DMS79 treated with DMSO at 0.1 percent for 48 hours (cell line): ENCODE measurements at places on chromosomes 3 and 15.

- DNase-seq: no peak
These were observed 122.1 kb downstream of the CNTN6 start for GRCh38 chr3:1214933-1215332.

DNA sequence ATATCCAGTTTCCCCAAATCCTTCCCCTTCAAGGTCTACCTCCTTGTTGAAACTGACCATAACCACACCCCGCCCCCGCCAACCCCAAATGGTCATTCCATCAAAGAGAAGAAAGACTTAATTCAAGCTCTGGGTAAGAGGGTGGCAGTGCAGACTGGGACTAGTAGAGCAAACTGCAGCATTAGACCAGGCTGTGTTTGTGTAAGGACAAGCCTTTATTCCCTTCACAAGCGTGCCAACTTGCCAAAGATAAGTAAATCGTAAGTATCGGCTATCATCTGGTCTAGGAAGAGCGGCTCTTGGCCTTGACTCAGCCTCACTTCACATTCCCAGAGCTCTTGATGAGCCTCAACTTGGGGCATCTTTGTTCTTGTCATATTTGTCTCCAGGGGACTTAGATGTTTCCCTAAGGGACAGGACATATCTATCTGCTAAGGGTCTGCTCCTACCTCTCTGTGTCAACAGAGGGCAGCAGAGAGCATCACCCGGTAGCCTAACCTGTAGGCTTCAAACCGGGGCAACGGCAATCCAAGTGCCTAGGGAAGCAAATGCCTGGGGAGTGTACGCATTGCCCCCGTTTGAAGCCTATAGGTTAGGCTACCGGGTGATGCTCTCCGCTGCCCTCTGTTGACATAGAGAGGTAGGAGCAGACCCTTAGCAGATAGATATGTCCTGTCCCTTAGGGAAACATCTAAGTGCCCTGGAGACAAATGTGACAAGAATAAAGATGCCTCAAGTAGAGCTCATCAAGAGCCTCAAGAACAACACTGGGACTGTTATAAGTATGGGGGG is 8.9 kb upstream of the MAP3K13 start:
- peak; percentile 42 for DNase-seq

GRCh38 chr15:64163659-64164362 is 989 bp upstream of the PPIB start:
- DNase-seq: no peak

DNA sequence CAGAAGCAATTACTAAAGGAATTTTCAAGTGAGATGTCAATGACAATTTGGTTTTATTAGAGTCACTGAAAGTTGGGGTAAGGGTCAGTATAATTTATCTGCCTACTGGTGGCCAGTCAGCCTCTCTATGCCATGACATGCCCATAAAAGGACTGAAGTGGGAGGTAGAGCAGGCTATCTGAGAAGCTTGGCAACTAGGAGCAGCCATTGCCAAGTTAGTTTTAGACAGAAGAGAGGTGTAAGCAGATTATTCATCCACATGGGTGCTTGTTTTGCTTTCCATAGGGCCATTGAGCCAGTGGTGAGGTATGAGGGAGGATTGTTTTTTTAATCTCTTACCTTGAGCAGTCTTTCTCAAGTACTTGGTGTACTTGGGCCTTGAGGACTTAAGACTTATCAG is 8.1 kb upstream of the RBP1 start:
- no peak for DNase-seq

- no peak for DNase-seq
These were observed 58.4 kb upstream of the HRH1 start for GRCh38 chr3:11095932-11096265.

GRCh38 chr3:133964547-133964946 is 65.2 kb downstream of the SLCO2A1 start:
- DNase-seq: no peak

DNA sequence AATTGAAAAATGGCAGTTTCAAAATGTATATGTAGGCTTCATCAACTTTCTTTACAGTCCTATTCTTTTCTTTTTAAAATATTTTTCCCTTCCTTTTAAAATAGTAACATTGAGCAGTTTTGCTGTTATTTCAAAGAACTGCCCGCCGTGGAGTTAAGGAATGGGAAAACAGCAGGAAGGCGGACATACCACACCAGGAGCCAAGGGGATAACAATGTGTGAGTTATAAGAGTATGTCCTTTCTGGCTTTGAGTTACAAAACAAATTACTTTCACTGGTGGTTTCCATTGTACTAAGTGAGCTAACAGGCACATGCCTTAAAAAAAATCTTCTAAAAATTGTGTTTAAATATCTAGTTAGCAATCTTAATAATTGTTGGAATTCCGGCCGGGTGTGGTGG is 37.4 kb upstream of the FBXL22 start:
- no peak for DNase-seq

DNA sequence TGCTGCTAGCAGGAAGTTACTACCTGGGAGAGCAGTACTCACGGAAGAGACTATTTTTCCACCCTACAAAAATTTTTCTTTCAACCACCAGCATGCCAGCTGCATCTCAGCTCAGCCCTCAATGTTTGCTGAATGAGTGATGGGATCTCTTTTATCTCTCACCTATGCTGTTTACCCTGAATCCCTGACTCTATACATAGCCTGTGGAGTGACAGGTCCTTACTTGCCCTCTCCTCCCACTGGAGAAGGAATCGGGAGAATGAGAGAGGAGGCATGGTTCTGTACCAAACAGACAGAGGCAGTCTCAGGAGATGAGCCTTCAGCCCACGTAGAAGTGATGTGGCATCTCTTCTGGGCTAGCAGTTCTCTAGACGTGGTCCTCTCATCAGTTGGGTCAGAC is 6.7 kb upstream of the DGKG start:
- DNase-seq: no peak

DNA sequence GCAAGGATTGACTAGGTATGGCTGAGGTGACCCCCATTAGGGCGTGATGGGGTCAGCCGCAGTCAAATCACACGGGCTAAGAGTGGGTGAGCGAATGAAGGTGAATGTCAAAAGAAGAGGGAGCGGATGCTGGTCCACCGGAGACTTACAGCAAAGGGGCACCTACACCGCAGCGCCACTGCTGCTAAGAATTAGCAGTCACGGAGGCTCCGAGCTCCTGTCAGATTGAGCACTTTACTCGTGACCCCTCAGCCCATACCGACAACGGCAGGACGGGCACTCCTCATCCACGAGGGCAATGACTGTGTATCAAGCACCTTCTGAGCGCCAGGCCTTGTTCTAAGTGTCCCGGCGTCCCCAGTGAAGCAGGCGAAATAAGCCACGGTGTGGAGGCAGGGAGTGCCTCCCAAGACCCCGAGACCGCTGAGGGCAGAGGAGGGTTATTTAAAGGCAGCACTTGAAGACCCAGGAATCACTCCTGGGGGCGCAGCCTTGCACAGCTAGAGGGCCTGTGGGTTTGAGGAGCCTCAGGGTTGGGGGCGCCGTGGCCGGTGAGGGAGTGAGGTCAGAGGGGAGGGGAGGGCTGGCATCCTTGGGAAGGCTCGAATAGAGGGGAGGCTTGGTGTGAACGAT is 61.6 kb upstream of the GATA2 start:
- DNase-seq: no peak

DNA sequence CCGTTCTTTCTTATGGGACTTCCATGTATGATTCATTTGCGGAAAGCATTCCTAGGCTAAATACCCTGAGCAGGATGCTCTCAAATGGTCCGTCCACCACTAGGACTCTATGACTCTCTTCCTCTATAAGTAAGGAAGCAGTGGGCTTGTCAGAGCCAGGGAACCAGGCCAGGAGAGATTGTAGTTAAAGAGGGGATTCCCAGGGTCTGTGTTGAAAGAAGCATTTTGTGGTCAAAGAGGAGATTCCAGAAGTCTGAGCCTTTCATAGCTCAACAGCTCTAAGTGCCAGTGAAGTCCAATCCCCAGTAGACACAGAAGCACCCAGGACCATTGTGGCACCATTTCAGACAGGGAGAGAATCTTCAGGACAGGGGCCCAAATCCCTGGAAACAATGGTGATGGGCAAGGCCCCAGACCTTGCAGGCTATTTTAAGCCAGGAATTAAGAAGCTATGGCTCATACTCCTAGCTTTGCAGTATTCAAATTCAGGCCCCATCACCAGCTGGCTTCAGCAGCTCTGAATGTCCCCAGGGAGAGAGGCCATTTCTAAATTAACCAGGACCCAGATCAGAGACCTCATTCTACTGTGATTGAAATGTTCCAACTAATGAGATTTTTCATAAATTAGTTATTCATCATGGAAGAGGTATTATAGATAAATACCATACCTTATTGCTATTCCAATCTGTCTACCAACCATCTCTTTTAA is 81.7 kb downstream of the CD47 start:
- DNase-seq: no peak

- DNase-seq: no peak
These were observed 20.7 kb downstream of the ATP2B2 start for GRCh38 chr3:10484709-10485108.

- no peak for DNase-seq
These were observed 12.8 kb downstream of the HEMK1 start for GRCh38 chr3:50582083-50582482.

- DNase-seq: no peak
These were observed 51.3 kb downstream of the DRD3 start for GRCh38 chr3:114127517-114127916.

GRCh38 chr3:168459226-168459784 is 363.6 kb upstream of the GOLIM4 start:
- DNase-seq: no peak

- DNase-seq: no peak
These were observed 955 bp downstream of the CDCP1 start for GRCh38 chr3:45145223-45145622.
